ENCODE measurements at places on chromosomes 3 and 15. TPM values are rescaled to one million over a fixed set of nuclear protein-coding genes. Genes with fewer than 3 reads are reported as not detected.
A peak's percentile ranks its signal among the peaks of the same experiment; 100 is the strongest.

DNA sequence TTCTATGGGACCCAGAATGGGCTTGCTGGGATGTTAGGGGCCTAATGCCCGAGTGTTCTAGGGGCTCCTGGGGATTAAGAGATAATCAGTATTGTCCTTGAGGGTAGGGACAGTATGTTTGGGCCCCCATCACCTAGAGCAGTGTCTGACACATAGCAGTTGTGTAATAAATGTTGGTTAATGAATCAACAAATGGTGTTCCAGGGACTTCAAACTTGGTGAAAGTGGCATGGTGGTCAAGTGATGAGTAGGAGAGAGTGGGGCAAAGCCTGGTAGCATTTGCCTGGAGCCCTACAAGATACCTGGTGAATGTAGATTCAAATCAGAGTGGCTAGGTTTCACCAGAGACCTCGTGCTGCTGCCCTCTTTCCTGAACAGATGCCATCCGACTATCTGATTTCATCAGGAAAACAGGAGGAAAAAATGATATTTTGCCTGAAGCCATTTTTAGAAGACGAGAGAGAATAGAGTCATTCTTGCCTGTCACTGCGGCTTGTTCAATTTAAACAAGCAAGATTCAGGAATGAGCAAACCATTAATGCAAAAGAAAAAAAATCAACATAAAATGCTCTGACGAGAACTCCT is 117.3 kb downstream of the RPL22L1 start:
- H3K27me3 ChIP-seq, result no peaks in the 10 kb centered on the region
- no peak overlapping the region for H3K4me3 ChIP-seq
- no peak for DNase-seq
- no peak overlapping the region for H3K27ac ChIP-seq
- no peaks in the 10 kb centered on the region for H3K4me1 ChIP-seq

DNA sequence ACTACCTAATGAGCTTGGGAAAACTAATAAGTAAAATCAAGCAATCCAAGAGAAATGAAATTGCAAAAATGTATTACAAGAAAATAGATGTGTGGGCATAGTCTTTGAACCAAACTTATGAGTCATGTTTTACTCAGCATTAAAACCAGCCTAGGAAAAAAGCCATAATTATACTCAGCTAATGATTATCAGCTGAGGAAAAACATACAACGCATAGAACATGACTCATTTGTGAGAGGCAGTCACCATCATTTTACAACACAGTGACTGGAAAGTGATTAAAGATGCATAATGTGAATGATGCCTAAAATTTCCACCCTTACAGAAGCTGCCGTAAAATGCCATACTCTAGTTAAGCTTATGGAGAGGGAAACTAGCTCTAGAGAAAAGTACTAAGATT is 238.0 kb upstream of the EOMES start:
- no peaks in the 10 kb centered on the region for H3K4me1 ChIP-seq
- no peaks in the 10 kb centered on the region for H3K27me3 ChIP-seq
- no peaks in the 10 kb centered on the region for H3K36me3 ChIP-seq
- DNase-seq, result no peak

FHIT gene
- total RNA-seq, result 7.0 TPM

CMTM8 gene
- total RNA-seq, result 16.4 TPM

GRCh38 chr15:79432345-79433275 is 474 bp downstream of the MINAR1 start:
- no peaks in the 10 kb centered on the region for H3K36me3 ChIP-seq
- no peaks in the 10 kb centered on the region for H3K4me1 ChIP-seq
- no peaks in the 10 kb centered on the region for H3K27me3 ChIP-seq
- no peak overlapping the region for H3K27ac ChIP-seq
- DNase-seq, result no peak
- H3K4me3 ChIP-seq, result peak overlapping the region; percentile 7

GRCh38 chr3:149771652-149772271 is 19.5 kb upstream of the COMMD2 start:
- no peaks in the 10 kb centered on the region for H3K4me1 ChIP-seq
- no peaks in the 10 kb centered on the region for H3K36me3 ChIP-seq
- DNase-seq, result peak; percentile 29
- no peaks in the 10 kb centered on the region for H3K27me3 ChIP-seq
- no peak overlapping the region for H3K27ac ChIP-seq
- no peak overlapping the region for H3K4me3 ChIP-seq

STAC gene
- total RNA-seq, result 0.83 TPM

- no peak for DNase-seq
- H3K4me1 ChIP-seq, result no peaks in the 10 kb centered on the region
- no peak overlapping the region for H3K27ac ChIP-seq
These were observed 152.2 kb downstream of the NEK11 start for GRCh38 chr3:131178710-131179375.

- no peak within 1 kb of the TSS for H3K27ac ChIP-seq
- H3K4me3 ChIP-seq, result no peak within 1 kb of the TSS
- H3K27me3 ChIP-seq, result peaks cover 32% of the 10 kb centered on the region
- no peaks in the 10 kb centered on the region for H3K4me1 ChIP-seq
- DNase-seq, result no peak
These were observed at the start of gene HCN4 for GRCh38 chr15:73368301-73369136. Gene HCN4 (minus strand): TSS chr15:73368958. CDS start chr15:73368270, 688 bp downstream.

ATP13A5 gene
- not detected for total RNA-seq

GRCh38 chr3:193620057-193620456 is 27.0 kb downstream of the OPA1 start:
- no peak for DNase-seq
- peaks cover 2% of the 10 kb centered on the region for H3K36me3 ChIP-seq
- H3K4me3 ChIP-seq, result no peak overlapping the region
- H3K27me3 ChIP-seq, result no peaks in the 10 kb centered on the region
- H3K27ac ChIP-seq, result no peak overlapping the region
- H3K4me1 ChIP-seq, result peaks cover 15% of the 10 kb centered on the region

GRCh38 chr3:155112661-155113389 is 32.7 kb downstream of the MME start:
- H3K4me1 ChIP-seq, result no peaks in the 10 kb centered on the region
- no peak overlapping the region for H3K4me3 ChIP-seq
- H3K27me3 ChIP-seq, result no peaks in the 10 kb centered on the region
- H3K27ac ChIP-seq, result no peak overlapping the region
- no peaks in the 10 kb centered on the region for H3K36me3 ChIP-seq

GRCh38 chr3:57006179-57006657 is 54.2 kb upstream of the SPATA12 start:
- no peak overlapping the region for H3K4me3 ChIP-seq
- no peak overlapping the region for H3K27ac ChIP-seq
- no peaks in the 10 kb centered on the region for H3K36me3 ChIP-seq
- no peaks in the 10 kb centered on the region for H3K4me1 ChIP-seq
- no peak for DNase-seq
- no peaks in the 10 kb centered on the region for H3K27me3 ChIP-seq

DNA sequence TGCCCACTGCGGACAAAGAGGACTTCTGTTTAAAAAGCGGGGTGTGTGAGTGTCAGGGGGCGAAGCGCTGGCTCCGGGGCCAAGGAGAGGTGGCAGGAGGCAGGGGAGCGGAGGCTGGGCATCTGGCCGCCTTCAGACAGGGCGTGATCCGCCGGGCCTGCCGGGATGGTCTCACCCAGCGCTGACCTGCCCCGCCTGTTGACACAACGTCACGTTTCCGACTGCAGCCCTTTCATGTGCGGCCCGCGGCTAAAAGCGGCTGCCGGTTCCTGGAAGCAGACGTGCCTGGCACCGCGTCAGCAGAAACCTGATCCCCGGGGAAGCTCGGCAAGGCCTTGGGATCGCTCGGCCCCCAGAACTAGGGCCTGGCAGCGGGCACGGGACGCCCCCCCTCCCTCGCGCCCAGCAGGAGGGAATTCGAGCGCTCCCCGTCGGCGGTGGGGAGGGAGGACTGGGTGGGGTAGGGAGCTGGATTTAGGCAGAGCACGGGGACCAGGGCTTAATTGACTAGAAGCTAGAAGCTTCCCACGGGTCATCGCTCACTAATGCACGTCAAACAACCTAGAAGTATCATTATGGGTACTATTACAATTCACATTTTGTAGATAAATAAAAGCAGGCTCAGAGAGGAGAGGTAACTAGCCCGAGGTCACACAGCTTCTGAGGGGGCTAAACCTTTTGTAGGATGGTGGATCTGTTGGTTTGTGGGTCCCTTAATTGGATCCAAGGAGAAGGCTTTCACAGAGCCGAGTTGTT is 7.7 kb downstream of the BHLHE40 start:
- H3K27me3 ChIP-seq, result no peaks in the 10 kb centered on the region
- H3K27ac ChIP-seq, result peak overlapping the region; percentile 91
- peaks cover 9% of the 10 kb centered on the region for H3K36me3 ChIP-seq

GRCh38 chr3:106004137-106004681 is 135.4 kb upstream of the CBLB start:
- no peak for DNase-seq
- no peaks in the 10 kb centered on the region for H3K4me1 ChIP-seq
- H3K27ac ChIP-seq, result peak overlapping the region; percentile 37
- H3K36me3 ChIP-seq, result no peaks in the 10 kb centered on the region
- no peaks in the 10 kb centered on the region for H3K27me3 ChIP-seq

- no peaks in the 10 kb centered on the region for H3K27me3 ChIP-seq
- DNase-seq, result no peak
- no peaks in the 10 kb centered on the region for H3K4me1 ChIP-seq
- no peak overlapping the region for H3K27ac ChIP-seq
- no peaks in the 10 kb centered on the region for H3K36me3 ChIP-seq
These were observed 352.6 kb upstream of the CCDC54 start for GRCh38 chr3:107024551-107025026.

CYP8B1 gene
- total RNA-seq, result 237 TPM
